ENCODE measurements at places on chromosomes 5 and 9. TPM values are rescaled to one million over a fixed set of nuclear protein-coding genes. Genes with fewer than 3 reads are reported as not detected.

The HEMGN gene
- not detected for total RNA-seq

The ICE1 gene
- 29.5 TPM for total RNA-seq

The SCGB3A2 gene
- not detected for total RNA-seq

The C9 gene
- total RNA-seq, result not detected

The CCNJL gene
- total RNA-seq, result 1.4 TPM

The ZNF367 gene
- total RNA-seq, result 2.7 TPM

The POU5F2 gene
- 1.2 TPM for total RNA-seq

The PKD2L2 gene
- total RNA-seq, result not detected

Measured in smooth muscle cell of the pulmonary artery (primary cell).